ENCODE measurements at places on chromosomes 7 and 10.

DNA sequence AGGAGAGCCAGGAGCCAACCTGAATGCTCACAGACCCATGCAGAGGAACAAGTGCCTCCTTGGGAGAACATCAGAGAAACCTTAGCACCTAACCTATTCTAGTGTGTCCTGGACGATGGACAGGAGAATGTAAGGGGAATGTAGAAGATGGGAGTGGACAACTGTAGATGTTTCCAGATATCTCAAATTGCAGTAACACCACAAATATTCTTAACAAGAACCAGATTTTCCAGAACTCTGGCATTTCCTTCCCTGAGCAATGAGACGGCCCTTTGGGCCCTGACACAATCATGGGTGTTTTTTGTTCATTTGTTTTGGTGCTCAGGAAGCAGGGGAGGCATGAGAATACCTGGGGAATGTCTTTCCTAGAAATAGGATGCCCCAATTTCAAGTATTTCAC lies 196.1 kb upstream of the PRSS1 start:
- no peak for DNase-seq

- peak; percentile 41 for DNase-seq
Observed at GRCh38 chr7:94314413-94315410, 80.0 kb upstream of the COL1A2 start.

DNA sequence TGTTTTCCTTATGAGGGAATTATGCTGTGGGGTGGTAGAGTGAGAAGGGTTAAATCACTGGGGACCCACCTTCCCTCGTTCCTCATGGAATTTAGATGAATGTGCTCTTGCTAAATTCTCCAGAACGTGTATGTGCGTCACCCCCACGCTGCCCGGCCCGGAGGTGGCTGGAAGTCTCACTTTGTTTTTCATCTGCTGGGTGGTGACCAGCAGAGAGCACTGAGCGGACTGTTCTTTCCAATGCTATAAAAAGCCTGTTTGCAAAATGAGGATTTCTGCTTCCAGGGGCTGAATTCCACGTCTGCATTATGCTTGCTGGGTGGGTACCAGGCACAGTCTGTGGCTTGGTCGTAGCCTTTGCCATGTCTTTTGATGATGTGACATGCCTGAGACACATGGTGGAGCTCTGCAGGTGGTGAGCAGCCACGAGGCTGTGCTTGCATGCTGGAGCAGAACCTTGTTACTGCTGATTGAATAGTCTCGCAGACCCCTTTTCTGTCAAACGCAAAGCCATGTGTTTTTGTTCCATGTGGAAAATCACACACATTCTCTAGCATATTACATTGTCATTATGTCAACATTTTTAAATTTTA lies 31.9 kb upstream of the INSYN2A start:
- no peak for DNase-seq

GRCh38 chr10:71595649-71596048 lies 123.9 kb downstream of the C10orf105 start:
- DNase-seq: no peak

DNA sequence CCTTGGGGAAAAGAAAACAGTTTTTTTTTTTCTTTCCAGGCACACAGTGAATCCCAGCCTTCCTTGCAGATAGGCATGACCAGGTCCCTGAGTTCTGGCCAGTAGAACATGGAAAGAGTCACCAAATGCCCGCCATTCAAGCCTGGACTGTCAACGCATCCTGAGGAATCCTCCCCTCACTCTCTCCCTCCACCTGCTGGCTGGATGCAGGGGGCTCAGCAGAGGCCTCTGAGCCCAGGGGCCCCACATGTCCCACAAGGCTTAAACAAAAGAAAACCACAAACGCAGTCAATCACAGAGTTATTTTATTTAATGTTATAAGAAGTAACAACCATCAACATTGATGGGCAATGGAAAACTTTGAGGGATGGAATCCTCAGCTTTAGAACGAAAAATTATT lies 93.1 kb downstream of the JCAD start:
- no peak for DNase-seq

DNA sequence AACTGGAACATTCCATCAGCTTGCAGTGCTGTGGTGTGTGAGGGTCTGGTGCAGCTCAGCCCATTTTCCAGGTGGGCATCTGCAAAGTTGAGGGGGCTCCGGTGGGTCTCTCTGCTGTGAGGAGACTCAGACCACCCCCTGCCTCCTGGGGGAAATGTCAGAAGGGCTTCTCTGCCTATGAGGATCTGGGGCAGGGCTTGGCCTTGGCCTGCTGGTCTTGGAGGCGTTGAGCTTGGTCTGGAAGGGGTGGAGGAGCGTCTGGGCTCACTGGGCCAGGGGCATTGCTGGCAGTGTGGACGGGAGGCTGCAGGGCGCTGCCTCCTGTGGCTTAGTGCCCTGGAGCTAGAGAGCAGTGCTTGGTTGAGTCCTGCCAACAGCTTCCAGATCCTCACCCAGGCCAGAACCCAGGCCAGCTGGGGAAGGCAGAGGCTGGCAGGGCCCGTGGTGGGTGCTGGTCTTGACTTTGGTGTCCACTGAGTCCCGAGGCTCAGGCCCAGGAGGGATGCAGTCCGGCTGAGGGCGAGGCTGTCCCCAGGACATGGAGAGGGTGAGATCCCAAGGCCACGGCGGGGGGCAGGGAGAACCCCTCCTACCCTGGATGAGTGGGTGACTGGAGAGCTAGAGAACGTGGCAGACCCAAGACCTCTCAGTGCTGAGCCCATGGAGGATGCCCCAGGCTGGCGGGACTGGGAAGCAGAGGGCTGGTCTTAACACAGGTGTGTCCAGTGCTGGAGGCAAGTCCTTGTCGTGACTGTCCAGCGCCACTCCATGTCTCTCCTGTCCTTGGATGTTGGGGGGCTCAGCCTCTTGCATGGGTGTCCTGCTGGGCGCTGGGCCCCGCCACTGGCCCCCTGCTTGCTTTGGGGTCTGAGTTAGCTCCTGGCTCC lies 2.8 kb downstream of the SPRN start:
- no peak for DNase-seq

DNA sequence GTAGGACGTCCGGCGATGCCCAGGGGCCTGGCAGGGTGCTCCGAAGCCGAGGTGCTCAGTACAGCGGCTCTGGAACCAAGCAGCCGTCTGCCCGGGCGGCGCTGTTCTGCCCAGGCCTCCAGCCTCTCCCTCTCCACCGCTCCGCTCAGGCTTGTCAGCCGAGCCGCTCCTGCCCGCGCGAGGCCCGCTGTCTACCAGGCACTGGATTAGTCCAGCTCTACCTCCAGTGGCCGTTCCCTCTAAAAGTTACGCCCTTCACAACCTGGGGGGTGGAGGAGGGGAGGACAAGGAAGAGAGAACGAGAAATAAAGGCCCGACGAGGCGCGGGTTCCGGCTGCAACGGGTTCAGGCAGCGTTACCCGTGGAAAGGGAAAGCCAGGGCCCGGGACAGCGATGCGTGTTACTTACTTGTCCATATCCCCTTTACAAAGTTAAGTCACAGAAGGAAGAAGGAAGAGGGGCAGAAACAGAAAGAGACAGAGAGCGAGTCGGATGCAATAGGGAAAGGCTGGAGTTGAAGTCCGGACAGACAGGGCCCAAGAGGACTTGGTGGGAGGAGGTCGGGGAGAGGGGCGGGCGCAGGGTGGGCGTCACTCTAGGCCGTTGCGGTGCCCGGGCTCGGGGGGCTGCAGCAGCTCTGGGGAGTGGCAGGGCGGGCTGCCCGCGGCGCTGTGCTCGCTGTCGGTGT lies 2.8 kb downstream of the SP8 start:
- no peak for DNase-seq

DNA sequence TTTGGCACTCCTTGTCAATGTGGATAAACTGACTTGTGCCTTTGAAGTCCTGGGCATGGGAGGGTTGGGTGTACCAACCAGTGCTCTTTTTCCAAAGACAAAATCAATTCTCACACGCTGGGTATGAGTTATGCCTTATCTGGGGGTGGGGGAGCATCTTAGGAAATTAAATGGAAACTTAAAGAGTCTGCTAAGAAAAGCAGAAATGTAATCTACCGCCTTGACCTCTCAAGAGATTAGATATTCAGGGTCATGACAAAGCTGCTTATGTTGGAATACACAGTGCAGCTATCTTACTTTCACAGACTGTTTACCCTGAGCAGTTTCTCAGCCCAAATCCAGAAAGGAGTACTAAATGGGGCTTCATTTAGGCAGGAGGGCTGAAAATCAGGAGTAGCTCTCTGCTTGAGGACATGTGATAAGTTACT lies 2.6 kb downstream of the MEST start:
- no peak for DNase-seq

- DNase-seq: no peak
Observed at GRCh38 chr7:63040966-63041610, 957.6 kb upstream of the ZNF722 start.

Data from NCI-H1105 treated with DMSO at 0.1 percent for 48 hours (cell line).